ENCODE measurements at places on chromosomes 7 and 10.

DNA sequence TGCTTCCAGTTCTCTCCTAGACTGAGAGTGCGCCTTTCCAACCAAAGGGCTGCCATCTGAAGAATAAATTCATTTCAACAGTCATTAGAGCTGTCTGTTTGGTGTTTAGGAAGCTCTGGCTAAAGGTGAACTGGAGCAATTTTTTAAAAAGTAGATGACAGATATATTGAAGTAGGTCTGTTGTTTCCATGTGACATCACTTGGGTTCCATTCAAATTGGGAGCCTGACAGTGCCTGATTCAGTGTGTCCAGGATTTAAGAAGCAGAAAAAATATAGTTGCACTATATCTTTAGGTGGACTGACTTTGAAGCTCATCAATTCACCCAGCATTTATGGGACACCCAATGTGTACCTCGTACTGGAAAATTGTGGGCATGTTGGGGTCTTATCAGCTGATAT is 367.7 kb downstream of the BBS9 start:
- no peak for DNase-seq

GRCh38 chr7:45888185-45888992 is at the start of gene IGFBP1:
TSS of gene IGFBP1 (plus strand) at chr7:45888488. CDS start at chr7:45888653, 165 bp downstream.
- no peak for DNase-seq

DNA sequence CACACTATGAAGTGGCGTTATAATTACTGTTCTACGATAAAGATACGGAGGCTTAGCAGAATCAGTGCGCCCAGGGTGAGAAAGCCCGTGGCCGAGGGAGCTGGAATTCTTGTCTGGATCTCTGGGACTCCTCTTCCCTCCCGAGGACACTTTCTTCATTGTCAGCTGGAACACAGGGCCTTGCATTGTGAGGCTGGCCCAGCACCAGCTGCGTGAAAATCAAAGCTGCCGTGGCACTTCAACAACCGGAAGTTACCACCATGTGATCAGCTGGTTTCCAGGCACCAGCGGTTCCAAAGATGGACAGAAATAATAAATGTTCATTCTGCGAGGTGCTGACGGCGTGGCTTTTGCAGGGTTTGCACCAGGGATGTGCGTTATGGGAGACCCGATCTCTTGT is 234.0 kb upstream of the PITRM1 start:
- DNase-seq = no peak

- no peak for DNase-seq
These were observed 1228.6 kb upstream of the SORCS1 start for GRCh38 chr10:108393089-108393488.

- DNase-seq = no peak
These were observed 45.1 kb upstream of the EZH2 start for GRCh38 chr7:148929176-148929575.

DNA sequence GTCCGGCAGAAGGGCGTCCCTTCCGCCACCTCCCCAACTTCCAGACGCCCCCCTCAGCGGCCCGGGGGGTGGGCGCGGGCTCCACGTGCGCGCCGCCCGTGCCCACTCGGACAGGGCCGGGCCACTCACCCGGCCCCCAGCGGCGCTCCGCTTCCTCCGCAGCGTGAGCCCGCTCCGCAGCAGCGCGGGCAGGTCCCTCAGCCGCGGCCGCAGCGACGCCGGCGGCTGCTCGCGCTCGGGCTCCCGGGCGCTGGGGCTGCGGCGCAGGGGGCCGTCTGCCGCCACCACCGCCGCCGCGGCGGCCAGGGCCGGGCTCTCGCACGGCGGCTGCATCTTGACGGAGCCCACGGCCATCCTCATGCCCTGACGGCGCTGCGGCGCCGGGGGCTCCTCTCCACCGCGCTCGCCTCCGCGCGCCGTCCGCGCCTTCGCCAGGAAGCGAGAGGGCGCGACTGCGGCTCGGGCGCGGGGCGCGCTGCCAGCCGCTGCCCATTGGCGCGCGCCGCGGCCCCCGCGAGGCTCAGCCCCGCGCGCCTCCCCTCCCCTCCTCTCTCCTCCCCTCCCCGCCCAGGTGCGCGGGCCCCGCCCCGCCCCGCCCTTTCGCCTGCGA is at the start of gene RAPGEF5:
RAPGEF5 (minus strand) TSS at position 454 of the 610 bp plus-strand sequence; CDS start at position 360, 94 bp downstream.
- DNase-seq = no peak

- DNase-seq = no peak
These were observed 27.4 kb upstream of the LOXL4 start for GRCh38 chr10:98295401-98295811.

DNA sequence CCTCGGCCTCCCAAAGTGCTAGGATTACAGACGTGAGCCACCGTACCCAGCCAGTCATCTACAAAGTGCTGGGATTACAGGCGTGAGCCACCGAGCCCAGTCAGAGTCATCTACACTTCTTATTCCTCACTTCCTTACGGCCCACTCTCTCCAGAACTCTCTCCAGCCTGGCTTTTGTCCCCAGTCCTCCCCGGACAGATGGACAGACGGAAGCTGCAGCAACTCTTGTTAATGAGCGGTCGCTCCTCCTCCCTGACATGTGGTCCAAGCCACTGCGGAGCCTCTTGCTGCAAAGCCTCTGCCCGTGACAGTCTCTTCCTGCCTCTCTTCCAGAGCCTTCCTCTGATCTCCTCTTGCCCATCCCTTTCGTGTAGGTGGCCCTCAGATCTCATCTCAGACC is 45.9 kb downstream of the TMEM270 start:
- DNase-seq = no peak

GRCh38 chr10:92430103-92430502 is 139.1 kb downstream of the MARCHF5 start:
- no peak for DNase-seq

DNA sequence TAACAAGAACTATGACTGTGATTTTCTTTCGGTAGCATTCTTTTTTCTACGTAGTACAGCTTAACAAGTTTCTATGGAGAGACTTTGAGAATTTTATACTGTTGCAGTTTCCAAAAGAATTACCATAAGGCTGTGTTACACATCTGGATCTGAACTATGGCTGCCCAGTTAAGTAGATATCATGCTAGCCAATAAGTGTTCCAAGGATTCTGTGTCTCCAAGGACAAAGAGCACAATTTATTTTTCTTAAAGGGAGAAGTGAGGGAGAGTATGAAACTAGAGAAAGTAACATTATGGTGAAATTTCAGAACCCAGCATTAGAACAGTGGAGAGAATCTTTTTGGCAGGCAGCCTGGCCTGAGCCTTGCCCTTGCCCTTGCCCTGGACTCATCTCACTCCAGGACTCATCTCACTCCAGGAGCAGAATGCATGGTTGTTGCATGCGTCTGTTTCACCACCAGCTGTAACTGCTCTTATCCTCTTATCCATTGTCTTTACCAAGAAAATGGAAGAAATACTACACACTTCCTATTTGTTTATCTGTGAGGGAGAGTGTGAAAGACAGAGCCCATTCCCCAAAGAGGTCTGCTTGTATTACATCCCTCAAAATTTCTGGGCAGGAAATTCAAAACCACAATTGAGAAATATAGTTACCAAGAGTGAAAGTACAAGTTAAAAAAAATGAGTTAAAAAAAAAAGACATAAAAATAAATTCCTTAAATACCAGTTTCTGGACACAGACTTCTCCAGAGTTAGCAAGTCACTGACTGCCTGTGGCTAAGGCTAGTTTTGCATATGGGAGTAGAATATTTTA is 1067.5 kb downstream of the NRG3 start:
- DNase-seq = no peak

GRCh38 chr7:38284553-38284952 is 11.1 kb upstream of the TARP start:
- DNase-seq = no peak

GRCh38 chr10:127013211-127013656 is 108.0 kb downstream of the DOCK1 start:
- DNase-seq = no peak

- no peak for DNase-seq
These were observed 36.2 kb upstream of the BMPER start for GRCh38 chr7:33869176-33869575.

- DNase-seq = peak; percentile 12
These were observed 2.4 kb downstream of the MKX start for GRCh38 chr10:27743012-27743876.

GRCh38 chr10:88835096-88835909 is 16.3 kb downstream of the ANKRD22 start:
- peak; percentile 74 for DNase-seq

DNA sequence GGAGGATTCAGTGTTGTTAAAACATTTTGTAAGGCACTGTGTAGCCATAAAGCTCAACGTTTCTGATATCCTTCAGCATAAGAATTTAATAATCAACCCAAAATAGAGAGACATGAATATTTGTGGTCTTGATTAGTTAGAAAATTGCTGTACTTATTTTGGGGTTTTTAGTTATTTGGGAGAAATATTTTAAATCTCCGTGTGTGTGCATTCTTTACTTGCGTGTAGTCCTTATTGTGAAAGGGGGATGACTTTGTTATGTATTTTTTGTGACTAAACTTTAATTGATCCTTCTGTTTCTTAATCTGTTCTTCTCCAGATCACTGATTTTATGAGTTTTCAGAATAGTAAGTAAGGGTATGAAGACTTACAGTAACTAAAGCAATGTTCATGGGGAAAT is 81.2 kb downstream of the ZNRF2 start:
- DNase-seq = no peak

DNA sequence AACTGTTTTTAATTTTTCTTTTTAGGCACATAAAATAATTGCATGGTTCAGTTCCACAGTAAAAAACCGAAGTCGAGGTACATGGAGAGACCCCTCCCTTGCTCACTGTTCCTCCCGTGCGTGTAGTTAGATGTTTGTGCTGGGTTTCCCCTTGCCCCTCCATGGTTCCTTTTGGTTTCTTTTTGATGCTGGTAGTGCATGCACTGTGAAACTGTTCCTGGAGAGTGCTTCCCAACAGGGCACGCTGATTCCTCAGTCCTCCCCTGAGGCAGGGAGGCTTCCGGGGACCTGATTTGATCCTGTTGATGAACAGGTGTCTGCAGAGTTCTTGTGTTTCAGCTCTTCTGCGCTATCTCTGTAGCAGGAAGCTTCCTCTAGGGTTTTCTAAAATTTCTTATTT is 69.5 kb downstream of the ADCY1 start:
- no peak for DNase-seq

DNA sequence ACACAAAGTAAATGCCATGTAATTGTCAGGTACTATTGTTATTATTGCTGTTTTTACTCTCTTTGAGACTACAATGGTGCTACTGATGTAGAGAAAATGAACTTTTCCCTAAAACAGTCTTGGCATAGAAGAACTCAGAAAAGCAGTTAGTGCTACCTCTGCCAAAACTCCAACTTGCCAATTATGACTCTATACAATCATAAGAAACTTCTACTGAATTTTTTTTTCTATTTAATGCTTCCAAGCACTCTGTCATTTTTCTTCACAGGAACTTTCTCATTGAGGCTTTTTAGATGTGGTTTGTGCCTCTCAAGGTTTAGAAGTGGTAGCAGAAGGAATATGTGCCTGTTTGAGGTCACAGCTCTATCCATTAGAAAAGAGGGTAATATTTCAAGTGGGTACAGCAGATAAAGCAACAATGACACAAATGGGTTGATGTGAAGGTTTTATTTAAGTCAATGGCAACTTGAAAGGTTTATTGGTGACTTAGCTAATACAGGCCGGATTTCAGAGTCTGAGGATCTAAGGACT is 64.0 kb upstream of the FERD3L start:
- DNase-seq = no peak

DNA sequence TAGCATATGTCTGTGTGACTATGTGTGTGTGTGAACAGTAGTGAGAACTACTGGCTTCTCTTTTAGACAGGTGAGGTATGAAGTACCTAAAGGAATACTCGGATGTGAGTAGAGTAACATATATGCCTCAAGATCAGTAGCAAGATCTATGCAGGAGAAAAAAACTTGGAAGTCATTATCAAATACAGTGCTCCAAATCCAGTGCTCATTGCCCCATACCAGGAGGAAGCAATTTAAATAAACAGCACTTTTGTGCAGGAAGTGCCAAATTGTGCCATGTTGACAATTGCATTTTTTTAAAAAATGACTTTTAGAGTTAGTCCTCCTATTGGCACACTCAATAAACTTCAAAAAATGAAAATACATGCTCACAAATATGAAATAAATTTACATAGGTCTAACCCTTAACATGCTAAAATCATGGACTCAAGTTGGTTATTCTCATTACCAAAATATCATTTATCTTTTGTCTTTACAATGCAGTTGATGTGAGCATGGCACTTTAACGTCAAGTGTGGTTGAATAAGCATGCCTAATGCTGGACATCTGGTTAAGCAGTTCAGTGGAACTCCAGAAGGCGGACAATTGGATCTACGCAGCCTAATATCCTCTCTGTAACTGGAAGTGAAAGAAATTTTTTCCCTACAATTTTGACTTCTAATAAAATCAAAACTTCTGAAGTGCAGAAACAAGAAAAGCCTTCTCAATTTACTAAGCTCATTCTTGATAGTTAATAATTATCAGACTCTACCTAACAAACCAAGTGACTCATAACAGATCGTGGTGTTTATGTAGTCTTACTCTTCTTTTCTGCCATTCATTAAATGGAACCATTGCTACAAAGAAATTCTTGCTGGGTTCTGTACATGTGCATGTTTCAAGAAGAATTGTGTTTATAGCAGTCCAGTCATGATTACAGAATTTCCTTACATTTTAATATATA is 195.2 kb downstream of the MDFIC start:
- DNase-seq = no peak

DNA sequence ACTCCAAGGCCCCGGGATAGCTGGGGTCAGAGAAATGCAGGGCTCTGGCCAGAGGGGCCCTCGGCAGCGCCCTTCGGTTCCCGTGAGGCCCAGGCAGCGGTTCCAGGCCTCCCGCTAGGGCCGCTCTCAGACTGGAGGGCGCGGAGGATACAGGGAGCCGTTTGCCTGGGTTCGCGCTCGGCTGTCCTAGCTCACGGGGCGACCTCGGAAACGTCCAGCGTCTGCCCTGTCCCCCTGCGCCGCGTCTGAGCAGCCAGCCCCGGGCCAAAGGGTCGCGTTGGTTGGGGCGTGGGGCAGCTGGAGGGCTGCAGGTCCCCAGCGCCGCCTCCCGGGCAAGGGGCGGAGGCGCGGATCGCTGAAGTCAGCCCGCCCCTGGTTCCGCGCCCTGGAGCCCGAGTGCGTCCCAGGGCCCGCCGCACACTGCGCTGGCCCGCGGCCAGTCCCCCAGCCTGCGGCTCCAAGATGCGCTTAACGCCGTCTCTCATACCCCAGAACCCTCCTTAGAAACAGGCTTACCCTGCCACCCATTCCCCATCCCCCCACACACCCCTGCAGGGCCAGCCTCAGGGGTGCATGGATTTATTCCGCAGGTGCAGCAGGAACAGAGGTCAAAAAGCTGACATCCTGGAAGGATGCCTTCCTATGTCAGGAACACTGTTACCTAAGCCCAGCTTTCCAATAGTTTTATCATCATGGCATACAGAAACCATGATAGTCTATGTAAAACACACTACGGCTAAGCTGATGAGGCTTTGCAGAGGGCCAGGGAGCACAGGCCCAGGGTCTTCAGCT is 22.1 kb upstream of the OPN4 start:
- DNase-seq = no peak

GRCh38 chr7:68967598-68967997 is 630.7 kb upstream of the AUTS2 start:
- DNase-seq = no peak

- DNase-seq = no peak
These were observed 355.2 kb downstream of the TNS3 start for GRCh38 chr7:47226696-47227095.

GRCh38 chr7:34357068-34357467 is 300.9 kb upstream of the NPSR1 start:
- DNase-seq = no peak

- no peak for DNase-seq
These were observed 8.8 kb downstream of the AFAP1L2 start for GRCh38 chr10:114395366-114396022.

- DNase-seq = no peak
These were observed 75.6 kb upstream of the DDC start for GRCh38 chr7:50640779-50641178.
